ENCODE measurements at places on chromosomes 11 and 22.
A peak's percentile ranks its signal among the peaks of the same experiment; 100 is the strongest.

DNA sequence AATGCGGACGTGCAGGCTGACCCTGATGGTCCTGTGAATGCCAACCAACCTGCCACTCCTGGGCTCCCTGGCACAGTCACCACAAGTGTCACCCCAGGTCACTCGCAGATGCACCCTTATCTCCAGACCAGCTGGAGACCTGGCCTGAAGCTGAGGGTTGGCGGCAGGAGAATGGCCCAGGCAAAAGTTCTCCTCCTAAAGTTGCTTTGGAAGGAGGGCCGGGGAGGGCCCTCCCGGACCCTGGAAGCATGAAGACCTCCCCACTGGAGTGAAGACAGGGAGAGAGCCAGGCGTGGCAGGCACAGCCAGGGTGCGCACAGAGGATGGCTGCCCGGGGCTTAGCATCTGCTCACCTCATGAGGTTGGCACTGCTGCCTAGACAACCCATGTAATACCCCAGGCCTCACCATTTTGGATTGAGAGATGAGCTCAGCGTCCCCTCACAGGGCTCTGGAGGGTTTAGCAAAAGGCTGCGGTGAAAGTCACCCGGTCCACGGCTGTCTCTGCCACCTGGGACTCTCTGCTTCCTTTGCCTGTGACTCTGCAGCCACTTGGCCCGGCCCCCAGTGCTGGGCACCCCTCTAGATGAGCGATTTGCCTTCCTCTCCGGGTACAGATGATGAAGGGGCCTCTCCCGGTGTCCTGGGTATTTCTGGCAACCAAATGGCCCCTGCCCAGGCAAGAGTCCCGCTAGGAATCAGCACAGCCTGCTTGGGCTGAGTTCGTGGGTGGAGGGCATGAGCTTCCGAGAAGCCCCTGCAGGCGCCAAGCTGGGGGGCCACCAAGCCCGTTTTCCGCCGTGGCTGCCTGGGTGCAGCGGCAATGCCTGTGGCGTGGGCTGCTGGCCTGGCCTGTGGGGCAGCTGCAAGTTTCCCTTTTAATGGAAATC lies 48.3 kb upstream of the SEPTIN5 start:
- DNase-seq = no peak

DNA sequence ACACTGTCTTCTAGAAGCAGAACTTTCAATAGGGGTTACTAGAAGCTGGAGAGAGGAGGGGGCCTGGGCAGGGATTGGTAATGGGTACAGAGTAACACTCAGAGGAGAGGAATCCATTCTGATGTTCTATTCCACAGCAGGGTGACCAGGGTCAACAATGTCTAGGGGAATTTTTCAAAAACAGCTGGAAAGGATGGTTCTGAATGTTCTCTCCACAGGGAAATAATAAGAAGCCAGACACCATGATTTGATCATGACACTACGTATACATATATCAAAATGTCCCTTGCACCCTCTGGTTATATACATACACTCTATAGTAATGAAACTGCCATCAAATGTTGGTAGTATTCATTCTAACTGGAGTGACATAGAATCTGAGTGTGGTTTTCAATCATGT lies 111.2 kb upstream of the TOP3B start:
- no peak for DNase-seq

DNA sequence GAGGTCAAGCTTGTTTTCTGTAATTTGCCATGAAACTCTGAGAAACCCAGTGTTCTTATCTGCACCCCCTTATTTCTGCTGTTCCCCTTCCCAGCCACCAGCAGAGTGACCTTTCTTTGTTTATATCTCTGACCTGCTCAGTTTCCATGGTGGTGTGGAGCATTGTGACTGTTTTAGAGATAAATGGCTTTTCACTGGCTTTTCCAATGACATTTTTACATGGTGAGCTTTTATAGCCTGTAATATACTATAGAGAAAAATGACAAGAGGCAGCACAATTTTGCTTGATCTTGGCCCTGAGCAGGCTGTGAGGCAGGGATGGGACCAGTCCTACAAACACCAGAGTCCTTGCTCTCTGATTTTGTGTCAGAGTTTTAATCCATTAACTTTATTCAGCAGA lies 233.9 kb downstream of the FAT3 start:
- DNase-seq = no peak

- DNase-seq = no peak
Measured at GRCh38 chr11:103284260-103284659, 175.0 kb downstream of the DYNC2H1 start.

DNA sequence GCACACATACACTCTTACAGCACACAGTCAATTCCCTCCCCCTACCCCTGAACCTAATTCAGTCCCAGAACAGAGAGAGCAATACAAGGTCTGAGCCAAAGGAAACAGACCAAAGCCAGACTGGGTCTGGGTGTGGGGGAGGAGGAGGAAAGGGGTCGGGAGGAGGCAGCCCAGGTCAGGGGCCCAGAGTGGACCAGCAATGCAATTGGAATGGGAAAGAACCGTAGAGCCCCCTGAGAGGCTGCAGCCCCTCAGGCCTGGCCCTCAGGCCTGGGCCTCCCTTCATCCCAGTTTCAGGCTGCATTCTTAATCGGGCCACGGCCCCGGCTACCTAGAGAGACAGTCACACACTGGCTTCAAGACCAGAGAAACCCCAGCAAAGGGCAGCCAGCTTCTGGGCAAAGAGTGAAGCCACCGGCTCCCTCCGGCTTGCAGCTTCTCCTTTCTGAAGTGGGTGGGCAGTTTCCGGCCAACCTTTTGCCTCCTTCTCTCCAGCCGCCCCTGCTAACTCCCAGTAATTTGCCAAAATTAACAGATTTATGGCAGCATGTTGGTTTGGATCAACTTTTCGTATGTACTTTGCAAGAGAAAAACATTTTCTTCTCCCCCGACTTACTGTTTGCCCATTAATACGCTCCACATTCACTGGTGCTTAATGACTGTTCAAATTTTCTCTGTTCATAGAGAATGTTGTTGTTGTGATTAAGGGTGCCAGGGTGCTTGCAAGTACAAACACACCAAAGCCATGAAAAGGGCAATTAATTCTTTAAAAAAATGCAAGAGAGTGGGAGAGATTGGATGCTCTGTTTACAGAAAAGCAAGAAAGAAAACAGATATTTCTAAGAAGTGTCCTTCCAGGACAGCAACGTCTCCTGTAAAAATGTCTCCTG lies 488.3 kb downstream of the MN1 start:
- no peak for DNase-seq

- no peak for DNase-seq
Measured at GRCh38 chr11:72452495-72452894, 18.2 kb upstream of the CLPB start.

DNA sequence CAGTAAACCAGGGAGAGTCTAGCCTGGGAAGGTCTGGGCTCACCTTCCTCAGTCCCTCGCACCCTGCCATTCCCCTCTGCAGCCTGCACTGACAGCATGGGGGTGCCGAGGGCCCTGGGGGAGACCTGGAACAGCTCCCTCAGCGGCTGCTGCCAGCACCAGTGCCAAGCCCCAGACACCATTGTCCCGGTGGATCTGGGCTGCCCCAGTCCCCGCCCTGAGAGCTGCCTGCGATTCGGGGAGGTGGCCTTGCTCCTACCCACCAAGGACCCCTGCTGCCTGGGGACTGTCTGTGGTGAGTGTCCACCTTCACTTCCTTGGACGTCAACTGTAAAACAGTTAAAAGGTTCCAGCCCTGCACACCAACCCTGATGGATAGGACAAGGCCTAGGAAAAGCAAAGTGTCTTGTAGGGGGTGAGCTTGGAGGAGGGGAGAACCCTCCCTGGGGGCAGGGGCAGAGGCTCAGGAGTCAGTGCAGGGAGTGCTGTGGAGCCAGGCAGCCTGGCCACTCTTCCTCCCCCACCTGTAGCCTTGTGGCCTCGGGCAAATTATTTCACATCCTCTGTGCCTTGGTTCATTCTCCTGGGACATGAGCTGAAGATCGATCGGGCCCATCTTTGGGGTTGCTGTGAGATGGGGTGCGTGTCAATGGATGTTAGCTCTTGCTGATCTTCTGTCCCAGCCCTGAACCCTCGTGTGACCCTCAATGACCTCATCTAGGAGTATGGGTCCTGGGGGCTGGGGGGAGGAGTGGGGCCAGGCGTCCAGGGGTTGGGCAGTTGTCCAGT lies 85.2 kb upstream of the MYOD1 start:
- no peak for DNase-seq

GRCh38 chr11:46210133-46210636 lies 67.3 kb upstream of the CREB3L1 start:
- DNase-seq = peak; percentile 60

DNA sequence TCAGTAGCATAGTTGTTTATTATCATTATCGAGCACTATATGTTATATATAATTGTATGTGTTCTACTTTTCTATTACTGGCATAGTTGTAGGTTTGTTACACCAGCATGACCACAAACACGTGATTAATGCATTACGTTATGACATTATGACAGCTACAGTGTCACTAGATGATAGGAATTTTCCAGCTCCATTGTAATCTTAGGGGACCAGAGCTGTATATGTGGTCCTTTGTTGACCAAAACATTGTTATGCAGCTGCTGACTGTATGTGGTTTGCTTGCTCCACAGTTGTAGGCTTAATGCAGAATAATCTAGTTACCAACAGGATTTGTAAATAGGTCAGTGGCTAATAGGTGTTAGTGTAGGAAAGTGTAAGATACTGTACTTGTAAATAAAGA lies 66.1 kb downstream of the HSD17B12 start:
- no peak for DNase-seq

DNA sequence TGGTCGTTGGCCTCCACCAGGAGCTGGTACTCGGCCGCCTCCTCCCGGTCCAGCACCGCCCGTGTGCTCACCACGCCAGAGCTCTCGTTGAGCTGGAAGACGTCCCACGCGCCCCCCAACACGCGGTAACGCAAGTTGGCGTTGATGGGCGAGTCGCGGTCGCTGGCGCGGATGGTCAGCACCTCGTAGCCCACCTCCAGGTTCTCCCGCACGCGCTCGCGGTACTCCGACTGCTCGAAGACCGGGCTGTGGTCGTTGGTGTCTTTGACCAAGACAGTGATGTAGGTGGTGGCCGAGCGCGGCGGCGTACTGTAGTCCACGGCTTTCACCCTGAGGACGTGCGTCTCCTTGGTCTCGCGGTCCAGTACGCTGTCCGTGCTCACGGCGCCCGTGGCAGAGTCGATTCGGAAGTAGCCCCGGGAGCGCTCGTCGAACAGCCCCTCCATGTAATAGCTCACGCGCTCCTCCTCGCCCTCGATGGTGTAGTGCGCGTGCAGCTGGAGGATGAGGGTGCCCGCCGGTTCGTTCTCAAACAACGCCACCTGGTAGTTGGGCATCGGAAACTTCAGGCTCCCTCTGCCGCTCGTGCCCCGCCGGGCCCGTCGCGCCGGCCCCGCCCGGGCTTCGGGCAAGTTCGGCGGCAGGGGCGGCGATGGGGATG lies 1.4 kb downstream of the CELSR1 start:
- no peak for DNase-seq

GRCh38 chr11:16809886-16810668 lies 71.6 kb downstream of the C11orf58 start:
- peak; percentile 43 for DNase-seq

DNA sequence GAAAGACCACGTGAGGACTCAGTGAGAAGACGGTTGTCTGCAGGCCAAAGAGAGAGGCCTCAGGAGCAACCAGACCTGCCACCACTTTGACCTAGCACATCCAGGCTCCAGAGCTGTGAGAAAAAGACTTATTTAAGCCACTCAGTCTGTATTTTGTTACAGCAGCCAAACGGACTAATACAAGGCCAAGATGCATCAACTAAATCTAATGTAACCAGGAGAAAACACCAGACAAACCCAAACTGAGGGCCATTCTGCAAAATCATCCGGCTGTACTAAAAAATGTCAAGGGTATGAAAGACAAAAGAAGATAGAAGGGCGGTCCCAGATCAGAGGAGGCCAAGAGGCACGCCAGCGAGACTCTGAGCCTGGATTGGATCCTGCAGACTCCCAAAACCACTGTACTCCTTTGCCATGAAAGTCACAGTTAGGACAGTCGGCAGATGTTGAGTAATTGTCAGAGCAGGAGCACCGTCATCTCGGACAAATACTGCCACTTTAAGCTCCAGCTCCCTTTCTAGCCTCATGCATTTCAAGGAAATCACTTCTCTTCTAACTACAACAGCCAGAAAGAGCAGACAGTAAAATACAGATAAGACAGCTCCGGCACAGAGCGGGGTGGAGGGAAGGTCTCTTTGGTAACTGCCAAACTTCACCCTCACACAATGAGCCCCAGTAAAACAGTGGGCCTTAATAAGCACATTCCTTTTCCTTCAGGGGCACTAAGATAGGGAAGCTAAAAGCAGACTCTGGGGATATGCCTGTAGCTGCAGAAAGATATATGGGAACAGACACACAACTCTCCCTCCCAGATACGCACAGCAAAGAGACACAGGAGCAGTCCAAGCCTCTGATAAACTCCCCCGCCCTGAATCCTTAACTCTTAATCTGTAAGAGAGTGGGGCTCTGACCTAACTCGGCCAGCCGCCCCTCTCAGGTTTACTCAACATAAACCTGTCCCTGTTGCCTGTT lies 3.5 kb upstream of the ZP1 start:
- no peak for DNase-seq

DNA sequence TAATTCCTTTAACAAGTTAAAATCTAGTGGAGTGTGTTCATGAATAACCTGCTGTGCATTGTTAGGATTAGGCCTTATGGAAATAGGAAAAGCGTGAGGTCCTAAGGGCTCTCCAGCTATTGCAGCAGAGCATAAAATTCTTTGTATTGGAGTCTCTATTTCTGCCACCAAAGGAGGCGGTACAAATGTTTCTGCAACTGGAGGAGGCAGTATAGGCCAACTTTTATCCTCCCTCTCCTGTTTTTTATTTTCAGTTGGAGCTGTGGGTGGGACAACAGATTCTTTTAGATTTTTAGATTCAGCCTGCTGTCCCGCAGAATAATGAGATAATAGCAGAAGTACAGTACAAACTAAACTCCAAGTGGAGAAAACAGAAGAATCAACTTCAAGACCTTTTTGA lies 26.2 kb downstream of the OR10A6 start:
- peak; percentile 74 for DNase-seq

DNA sequence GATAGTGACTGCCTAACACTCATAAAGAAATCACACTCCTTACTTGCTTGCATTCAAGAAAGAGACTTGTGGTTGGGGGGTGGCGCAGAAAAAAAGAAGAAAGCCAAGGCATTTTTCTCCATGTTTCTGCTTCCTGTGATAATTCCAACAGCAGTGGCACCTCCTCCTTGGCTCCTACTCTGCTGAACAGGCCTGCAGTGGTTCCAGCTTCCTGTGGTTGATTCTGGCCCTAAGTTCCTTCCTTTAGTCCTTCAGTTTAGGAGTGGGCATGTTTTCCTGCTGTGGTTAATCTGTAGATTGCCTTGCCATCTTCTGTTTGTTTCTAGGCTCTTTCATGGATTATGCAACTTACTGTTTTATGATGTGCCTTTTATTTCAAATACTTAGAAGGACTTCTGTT lies 940.4 kb downstream of the DLG2 start:
- DNase-seq = no peak

- DNase-seq = no peak
Measured at GRCh38 chr11:16357775-16358174, 1.4 kb upstream of the SOX6 start.

GRCh38 chr11:94546886-94547285 lies 3.2 kb downstream of the FUT4 start:
- no peak for DNase-seq

GRCh38 chr22:41360126-41360525 lies 21.6 kb upstream of the TEF start:
- no peak for DNase-seq

Data from EH (cell line).